Urinary bladder (tissue), 4 donors: ENCODE measurements at places on chromosomes 5 and 9. TPM values are rescaled to one million over a fixed set of nuclear protein-coding genes. Genes with fewer than 3 reads are reported as not detected.

Gene LCN1
- total RNA-seq: not detected

Gene ASPN
- 298 TPM for total RNA-seq

- no peak for DNase-seq
Measured at GRCh38 chr5:175494264-175495183, 16.2 kb downstream of the SFXN1 start.

- no peak for DNase-seq
Measured at GRCh38 chr5:29229461-29229860, 1964.0 kb upstream of the CDH6 start.

DNA sequence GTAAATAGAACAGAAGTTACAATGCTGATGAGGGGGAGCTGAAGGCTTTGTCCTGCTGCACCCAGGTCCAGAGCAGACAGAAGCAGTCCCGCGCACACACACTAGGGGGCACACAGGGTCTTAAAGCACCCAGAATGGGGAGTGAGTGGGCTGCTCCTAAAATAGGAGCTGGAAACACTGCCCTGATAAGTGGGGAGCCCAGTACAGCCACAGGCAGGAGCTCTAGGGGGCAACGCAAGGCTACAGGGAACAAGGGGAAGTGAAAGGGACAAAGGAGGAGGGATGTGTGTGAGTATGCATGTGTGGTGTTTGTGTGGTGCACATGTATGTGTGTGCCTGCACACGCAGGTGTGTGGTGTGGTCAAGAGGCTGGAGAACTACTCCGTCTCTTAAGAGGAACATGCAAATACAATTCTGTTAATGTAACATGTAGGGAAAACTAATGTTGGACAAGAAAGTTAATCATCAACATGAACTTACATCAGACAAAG is 191.5 kb downstream of the ROR2 start:
- no peak for DNase-seq

Gene ZNF367
- 22.0 TPM for total RNA-seq

DNA sequence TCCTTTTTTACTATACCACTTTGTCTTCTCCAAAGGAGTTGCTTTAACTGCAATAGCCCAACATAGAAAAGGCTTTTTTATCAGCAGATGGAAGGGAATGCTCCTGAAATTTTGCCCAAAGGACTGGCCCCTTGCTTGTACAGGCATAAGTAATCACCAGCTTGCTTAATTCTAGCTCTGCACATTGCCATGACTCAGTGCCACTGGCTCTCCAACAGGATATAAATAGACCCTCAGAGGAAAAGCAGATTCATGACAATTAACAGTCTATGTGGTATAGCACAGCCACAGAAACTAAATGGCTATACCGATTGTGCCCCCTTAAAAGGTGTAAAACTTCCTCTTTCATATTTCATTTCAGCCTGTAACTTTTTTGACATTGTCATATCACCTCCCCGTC is 227.0 kb downstream of the ZNF608 start:
- DNase-seq: no peak

DNA sequence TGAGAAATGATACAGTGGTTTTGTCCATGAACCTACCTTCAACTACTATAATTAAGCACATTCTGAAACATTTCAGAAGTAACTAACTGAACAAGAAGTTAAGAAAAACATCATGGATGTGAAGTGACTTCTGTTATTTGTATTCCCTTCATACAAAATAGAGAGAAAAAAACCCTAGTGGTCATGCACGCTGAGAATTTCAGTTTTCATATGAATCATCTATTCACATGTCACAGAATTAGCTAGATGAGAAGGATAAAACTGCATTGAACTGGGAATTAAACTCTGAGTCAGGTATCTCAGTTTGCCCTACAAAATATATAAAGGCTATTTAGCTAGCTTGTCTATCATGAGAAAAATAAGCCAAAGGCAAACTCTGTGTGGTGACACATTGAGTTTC is 451.8 kb upstream of the FTMT start:
- no peak for DNase-seq

DNA sequence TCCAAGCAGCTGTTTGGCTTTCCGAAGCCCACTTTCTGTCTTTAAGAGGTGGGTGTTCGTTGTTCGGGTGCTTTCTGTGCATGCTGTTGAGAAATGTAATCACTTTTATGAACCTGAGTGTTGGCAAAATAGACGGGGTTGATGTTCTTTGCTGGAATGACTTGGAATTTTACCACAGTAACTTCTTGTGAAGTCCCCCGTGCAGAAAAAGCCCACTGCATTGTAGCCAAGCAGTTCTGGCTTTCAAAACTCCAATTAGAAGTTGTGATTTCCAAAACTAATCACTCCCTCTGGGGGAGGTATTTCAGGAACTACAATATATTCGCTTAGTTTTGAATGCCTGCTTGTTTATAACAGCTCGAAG is 111.1 kb downstream of the PAM start:
- no peak for DNase-seq

DNA sequence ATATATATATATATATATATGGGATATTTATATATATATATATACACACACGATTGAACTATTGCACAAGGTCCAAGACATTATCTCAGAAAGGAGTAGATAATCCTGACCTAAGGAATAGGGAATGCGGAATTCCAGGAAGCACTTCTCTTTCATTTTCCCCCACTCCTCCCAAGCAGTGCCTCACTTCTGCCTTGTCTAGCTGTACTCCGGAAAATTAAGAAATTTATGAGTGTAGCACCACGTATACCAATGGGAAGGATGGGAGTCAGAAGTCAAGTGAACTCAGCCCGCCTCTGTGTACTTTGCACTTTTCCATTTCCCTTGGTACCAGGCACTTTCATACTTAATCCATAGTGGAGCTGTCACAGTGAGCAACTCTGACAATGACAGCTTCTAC is 10.9 kb downstream of the SLC36A1 start:
- no peak for DNase-seq

DNA sequence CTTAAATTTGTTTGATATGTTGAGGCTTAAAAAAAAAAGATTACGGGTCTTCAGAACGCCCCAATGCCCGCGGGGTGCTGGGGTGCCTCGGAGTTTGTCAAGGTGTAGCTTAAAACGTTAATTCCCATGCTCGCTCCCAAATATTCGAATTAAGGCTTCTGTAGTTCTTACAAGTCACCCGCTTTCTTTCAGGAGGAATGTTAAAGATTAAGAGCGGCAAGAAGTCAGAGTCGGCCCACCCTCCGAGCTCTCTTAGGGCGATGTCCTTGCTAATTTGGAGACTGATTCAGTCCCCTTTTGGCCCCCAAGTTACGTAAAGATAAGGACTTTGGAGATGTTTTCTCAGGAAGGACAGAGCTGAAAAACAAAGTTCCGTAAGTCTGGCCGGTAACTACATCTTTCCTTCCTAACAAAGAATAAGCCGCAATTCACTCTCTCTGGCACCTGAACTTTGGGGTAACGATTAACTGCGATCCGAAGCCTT is 746 bp upstream of the NPM1 start:
- no peak for DNase-seq

DNA sequence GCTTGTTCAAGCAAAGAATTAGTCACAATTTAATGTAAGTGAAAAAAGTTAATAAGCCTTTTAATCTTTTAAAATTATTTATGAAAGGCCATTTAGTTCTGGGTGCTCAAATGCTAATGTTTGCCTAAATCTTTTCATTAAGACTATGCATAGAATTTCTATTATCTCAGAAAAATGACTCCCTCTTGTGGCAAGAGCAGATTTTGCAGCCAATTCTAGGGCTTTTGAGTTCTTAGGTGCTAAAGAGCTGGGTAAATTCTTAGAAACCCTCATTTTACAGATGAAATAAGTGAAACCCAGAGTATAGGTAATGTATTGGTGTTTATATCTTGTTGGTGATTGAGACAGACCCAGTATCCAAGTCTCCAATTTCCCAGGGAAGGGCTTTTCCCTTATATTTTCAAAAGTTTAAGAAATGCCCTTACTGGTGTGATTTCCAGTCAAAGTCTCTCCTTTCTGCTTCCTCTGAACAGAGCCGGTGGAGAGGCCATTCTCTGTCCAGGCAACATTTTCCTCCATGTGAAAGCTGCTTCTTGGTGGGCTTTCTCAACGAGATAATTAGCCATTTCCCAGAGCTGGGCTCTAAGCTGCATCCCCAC is 24.1 kb upstream of the PCSK5 start:
- DNase-seq: no peak

DNA sequence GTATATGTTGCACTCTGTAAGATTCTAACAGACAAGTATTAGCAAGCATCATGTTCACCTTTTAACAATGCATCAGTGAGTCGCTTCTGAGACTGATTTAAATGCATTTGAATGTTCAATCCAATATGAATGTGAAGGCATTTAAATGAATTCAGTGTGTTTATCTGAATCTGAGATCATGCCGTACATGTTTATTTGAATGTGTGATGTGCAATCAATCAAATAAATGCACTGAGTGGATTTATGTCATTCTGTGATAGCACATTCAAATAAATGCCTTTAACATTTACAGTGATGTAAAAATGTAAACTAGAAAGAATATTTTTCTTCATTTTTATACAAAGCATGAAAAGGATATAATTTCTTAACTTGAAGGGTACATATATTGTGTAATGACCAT is 1063.5 kb upstream of the NUDT12 start:
- no peak for DNase-seq

Gene MFAP3
- 110 TPM for total RNA-seq

DNA sequence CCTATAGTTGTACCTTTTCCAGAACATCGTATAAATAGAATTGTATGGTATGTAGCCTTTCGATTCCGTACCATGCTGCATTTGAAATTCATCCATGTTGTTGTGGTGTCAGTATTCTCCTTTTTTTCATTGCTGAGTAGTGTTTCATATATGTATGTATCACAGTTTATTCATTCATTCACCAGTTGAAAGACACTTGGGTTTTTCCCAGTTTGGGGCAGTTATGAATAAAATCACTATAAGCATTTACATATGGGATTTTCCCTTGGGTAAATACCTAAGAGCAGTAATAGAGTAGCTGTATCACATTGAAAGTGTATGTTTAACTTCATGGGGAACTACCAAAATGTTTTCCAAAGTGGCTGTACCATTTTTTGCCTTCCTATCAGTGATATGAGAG is 16.1 kb upstream of the FKTN start:
- DNase-seq: no peak

DNA sequence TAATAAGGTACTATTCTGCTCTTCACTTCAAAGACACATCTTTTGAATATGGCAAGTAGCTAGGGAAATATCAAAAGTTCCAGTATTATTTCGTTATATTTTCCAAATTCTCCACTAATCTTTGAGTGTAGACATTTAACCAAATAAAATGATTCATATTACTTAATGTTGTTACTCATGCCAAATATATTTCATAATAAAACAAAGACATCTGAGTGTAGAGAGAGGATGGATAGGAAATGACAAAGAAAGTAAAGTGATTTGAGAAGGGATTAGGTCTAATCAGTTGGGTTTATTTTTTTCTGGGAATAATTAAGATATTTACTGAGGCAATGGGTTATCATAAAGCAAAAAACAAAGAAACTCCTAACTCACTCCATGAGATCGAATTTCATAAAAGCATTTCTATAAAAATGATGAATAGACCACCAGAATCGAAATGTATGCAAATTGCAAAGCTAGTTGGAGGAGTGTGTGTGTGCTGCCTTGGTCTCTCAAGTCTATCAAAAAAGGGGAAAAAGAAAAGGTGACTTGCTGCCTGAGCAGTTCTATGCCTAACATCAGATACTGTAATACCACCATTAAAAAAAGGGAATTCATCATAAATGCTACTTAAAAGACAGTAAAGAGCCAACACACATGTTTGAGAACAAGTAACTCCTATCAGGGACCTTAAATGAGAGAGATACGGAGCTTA is 255.5 kb downstream of the PDE4D start:
- DNase-seq: no peak

- DNase-seq: no peak
Measured at GRCh38 chr9:93174976-93175375, 9.0 kb upstream of the WNK2 start.

GRCh38 chr9:110874963-110875674 is 163.2 kb downstream of the LPAR1 start:
- no peak for DNase-seq

GRCh38 chr5:41869724-41870626 is at the start of gene OXCT1:
OXCT1 (minus strand) TSS chr5:41870425; CDS start chr5:41870358, 67 bp downstream.
- peak; percentile 61 for DNase-seq

DNA sequence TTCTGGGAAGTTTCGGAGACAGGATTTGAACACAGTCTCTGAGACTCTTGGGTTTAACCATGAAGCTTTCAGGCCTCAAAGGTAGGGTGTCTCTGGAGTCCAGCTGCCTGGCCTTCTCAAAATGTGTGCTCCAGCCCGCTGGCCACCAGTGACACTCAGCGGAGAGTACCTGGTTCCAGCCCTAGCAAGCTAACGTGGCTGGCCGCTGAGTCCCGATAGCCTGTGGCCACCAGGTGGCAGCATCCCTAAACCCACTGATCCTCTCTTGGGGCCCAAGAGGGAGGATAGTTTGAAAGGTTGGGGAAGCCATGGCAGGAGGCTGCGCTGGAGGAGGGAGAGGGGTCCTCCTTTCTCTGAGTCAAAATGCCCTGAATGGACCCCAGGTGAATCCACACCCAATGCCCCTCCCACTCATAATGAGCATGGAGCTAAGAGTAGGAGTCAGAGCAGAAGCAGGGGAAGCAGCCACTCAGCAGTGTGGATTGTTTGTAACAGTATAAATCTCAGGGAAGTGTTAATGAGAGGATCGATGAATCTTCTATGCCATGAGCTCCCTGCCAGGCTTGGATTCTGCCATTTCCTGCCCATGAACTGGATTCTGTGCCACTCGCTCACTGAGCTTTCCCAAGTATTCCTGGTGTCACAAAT is 5.4 kb upstream of the TIFAB start:
- DNase-seq: no peak

GRCh38 chr5:15367489-15367888 is 132.5 kb upstream of the FBXL7 start:
- no peak for DNase-seq

GRCh38 chr5:505951-506525 is 18.2 kb downstream of the SLC9A3 start:
- DNase-seq: no peak

Gene ROR2
- total RNA-seq: 28.2 TPM

- no peak for DNase-seq
Measured at GRCh38 chr9:132381966-132382541, 24.6 kb downstream of the TTF1 start.

Gene CD72
- total RNA-seq: 1.5 TPM

DNA sequence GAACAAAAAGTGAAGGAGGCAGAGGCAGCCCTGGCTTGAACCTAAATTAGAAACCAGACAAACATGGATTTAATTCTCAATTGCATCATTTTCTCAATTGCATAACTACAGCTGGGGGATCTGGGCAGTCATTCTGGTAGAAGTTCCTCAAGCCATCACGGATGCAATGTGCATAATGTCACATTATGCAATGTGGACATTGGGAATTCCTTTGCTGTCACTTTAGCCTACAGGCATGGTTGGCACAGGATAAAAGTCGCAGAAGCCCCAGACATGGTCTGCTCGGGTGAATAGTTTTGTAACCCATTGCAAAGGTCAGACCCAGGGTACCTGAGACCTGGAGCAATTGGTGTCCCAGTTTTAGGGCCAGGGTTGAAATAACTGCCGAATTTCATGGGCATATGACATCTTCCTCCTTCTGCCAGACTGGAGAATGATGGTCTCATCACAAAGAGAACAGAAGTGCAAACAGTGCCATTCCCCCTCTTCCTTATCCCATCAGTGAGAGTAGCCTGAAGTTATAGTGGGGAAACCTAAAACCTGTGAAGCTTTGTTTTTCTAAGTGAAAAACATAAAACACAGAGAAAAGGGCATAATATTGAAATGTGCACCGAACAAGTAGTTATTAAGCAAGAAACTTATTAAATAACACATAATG is 290.8 kb downstream of the MSX2 start:
- DNase-seq: no peak
